ENCODE measurements at places on chromosomes 4 and X.

GRCh38 chrX:151030845-151031244 lies 47.7 kb downstream of the HMGB3 start:
- DNase-seq, result no peak

GRCh38 chr4:103719105-103719829 lies 518 bp downstream of the TACR3 start:
- no peak for DNase-seq

- no peak for DNase-seq
These were observed 28.6 kb upstream of the CYP2U1 start for GRCh38 chr4:107902715-107903114.

GRCh38 chrX:129744861-129745321 lies 6.1 kb downstream of the XPNPEP2 start:
- no peak for DNase-seq

DNA sequence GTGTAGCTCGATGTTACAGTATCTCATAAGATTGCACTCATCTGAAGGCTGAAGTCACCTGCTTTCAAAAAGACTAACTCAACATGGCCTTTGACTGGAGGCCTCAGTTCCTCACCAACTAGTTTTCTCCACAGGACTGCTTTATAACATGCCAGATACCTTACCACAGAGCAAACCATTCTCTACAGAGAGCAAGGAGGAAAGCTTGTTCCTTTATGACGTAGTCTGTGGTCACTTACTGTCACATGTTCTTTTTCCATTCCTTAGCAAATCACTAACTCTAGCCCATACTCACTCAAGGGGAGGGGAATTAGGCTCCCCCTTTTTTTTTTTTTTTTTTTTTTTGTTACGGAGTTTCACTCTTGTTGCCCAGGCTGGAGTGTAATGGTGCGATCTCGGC lies 3.2 kb downstream of the THAP9 start:
- no peak for DNase-seq

GRCh38 chrX:72576141-72576894 lies 3.7 kb upstream of the HDAC8 start:
- peak; percentile 12 for DNase-seq

DNA sequence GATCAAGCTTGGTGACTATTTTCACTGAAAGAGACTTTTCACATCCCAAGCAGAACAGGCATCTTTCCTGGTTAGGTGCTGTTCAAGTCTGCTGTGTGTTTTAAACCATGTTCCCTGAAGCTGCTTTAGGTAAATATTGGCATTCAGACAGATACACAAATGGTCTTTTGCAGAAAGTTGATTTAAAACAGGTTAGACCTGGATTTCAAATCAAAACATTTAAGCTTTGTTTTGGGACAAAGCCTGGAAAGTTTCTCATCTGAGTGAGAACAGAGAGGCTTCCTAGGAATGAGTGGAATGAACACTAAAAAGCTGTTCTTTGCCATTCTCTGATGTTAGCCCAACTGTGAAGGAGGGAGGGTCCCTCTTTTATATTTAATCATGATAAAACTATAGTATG lies 10.1 kb downstream of the ANXA3 start:
- DNase-seq, result no peak

DNA sequence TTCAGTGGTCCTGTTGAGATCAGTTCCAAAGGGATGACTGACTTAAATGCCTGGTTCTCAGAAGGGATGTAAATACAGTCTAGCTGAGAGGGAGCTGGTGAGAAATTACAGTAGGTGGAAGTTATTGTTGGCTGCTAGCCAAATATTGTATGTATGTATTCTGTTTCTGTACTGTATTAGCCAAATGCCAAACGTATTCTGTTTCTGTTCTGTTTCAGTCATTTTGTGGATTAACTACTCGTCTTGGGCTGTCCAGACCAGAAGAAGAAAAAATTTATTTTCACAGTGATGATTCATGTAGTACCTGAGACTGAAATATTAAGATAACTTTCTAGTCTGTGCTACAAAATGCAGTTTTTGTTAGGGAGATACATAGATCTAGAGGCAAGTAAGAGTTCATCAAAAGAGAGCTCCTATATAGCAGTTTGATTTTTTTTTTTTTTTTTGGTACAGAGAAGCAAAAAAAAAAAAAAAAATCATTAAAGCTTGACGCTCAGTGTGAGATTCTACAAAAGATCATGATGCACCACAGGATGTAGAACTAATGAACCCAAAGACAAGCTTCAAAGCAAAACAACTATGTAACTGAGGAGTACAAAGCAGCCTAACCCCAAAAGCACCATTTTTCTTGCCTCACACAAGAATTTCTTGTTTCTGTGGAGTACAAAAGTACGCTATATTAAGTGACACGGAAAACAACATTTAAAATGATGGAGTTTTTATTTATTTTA lies 54.8 kb downstream of the CASP6 start:
- DNase-seq, result peak; percentile 6

DNA sequence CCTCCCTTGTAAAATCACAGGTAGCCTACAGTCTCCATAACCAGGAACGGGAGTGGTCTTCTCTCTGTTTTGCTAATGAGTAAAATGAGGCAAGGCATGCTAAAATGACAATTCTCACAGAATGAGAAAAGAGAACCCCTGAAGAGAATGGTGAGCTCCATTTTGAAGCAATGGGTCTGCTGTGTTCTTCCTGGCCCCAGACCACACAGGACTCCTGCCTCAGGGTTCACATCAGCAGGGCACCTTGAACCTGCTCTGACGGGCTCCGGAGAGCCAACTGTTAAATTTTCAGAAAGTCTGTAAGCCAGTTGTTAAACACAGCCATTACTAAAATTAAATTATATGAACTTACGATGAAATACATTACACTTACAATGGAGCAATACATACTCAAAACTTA lies 32.1 kb upstream of the RBM47 start:
- no peak for DNase-seq

DNA sequence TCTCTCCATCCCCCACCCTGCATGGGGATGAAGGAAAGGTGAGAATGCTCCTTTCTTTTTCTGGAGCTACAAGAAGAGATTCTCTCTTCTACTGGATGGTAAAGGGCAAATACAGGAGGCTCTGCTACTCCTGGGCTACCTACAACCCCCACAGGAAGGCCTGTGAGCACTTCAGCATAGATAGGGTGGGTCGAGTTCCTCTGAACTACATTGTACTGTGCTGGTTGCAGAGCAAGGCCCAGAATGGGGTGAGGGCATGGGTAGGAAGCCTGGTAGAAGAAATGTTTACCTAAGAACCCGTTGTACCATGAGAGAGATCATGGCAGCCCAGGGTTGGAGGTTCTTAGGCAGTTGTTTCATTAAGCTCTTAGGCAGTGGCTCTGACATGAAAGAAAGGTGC lies 510.4 kb downstream of the MID1IP1 start:
- DNase-seq, result no peak

GRCh38 chrX:56788229-56788628 lies 59.2 kb downstream of the NBDY start:
- peak; percentile 0 for DNase-seq
